ENCODE measurements at places on chromosomes 3 and 15. TPM values are rescaled to one million over a fixed set of nuclear protein-coding genes. Genes with fewer than 3 reads are reported as not detected.

GRCh38 chr3:127033786-127034185 is 50.9 kb downstream of the PLXNA1 start:
- DNase-seq, result no peak

DNA sequence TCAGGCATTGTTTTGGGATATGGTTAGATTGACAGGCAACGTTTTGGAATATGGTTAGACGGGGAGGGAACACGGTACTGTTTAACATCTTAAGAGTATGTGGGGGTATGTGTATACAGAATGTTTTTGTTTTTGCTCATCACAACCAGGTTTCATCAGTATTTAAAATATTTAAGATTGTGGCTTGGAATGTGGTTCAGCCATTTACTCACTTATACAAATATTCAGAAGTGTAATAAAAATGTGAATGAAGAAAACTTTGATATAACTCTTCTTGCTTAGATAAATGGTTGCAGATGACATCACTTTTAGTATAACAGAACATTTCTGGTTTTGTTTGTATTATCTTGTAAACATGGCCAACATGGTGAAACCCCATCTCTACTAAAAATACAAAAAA is 3.9 kb upstream of the PAK2 start:
- DNase-seq, result no peak

DNA sequence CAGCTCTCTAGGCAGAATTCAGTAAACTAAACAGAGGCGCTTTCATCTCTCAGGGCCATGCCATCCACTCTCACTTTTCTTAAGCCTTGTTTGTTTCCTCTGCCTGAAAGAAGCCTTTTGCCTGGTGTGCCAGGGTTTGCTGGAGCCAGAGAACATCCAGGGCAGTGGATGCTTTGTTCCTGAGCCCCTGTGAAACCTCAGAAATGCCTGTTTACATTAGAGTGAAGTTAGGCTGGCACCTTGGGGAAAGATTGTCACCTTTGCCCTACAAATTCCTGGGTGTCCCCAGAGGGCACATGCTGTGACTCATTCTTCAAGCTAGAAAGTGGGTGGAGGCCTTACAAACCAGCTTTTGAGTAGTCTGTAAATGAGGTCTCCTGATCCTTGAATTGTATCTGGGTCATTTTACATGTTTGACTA is 10.7 kb upstream of the TRAK1 start:
- DNase-seq, result no peak

GRCh38 chr3:71582612-71583565 is 639 bp downstream of the FOXP1 start:
- peak; percentile 78 for DNase-seq

DNA sequence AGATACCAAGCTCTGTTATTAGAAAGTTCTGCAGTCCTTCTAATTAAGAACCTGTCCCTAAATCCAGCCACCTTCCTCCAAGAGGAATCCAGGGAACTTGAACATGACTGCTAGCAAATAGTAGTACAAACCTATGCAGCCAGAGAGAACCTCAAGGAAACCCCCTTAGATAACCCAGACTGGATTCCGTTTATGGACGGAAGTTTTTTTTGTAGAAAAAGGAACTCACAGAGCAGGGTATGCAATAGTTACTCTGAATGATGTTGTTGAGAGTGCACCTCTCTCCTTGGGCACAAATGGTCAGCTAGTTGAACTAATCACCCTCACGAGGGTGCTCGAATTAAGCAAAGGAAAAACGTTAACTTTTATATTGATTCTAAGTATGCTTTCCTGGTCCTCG is 40.8 kb downstream of the TM4SF18 start:
- no peak for DNase-seq

GRCh38 chr3:90007778-90008499 is 900.5 kb downstream of the EPHA3 start:
- DNase-seq, result no peak

DNA sequence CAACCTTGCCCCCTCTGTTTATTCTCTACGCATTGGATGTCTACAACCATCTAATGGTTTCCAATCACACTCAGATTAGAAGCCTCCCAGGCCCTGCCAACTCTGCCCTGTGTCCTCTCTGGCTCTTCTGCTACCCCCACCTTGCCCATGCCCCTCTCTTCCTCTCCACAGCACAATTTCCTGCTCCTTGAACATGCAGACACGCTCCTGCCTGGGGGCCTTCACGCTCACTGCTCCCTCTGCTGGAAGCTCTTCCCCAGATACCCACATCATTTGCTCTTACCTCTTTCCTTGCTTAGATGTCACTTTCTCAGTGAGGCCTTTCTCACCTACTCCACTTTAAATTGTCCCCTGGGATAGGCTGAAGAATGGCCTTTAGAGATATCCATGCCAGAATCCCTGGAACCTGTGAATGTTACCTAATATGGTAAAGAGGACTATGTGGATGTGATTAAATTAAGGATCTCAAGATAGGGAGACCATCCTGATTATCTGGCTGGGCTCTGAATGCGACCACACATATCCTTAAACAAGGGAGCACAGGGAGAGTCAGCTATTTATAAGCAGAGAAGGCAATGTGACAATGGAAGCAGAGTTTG is 9.9 kb downstream of the KY start:
- DNase-seq, result peak; percentile 32

GRCh38 chr15:23835953-23836352 is 148.8 kb upstream of the NDN start:
- no peak for DNase-seq

GRCh38 chr3:57164657-57165573 is at the start of gene IL17RD:
IL17RD (minus strand) TSS chr3:57165353; CDS start chr3:57165286, 67 bp downstream.
- DNase-seq, result peak; percentile 74

DNA sequence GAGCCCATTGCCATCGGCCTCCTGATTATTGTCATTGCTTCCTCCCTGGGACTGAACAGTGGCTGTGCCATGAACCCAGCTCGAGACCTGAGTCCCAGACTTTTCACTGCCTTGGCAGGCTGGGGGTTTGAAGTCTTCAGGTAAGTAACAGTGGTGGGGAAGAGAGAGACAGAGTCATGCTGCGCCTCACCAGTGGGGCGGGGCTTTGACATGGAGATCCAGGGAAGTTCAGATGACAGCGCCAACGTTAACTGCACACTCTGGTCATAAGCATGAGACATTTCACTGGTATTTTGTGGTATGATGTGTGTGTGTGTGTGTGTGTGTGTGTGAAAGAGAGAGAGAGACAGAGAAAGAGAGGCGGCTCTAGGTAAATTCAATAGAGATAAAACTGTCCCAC is 41.0 kb downstream of the AQP9 start:
- DNase-seq, result no peak

DNA sequence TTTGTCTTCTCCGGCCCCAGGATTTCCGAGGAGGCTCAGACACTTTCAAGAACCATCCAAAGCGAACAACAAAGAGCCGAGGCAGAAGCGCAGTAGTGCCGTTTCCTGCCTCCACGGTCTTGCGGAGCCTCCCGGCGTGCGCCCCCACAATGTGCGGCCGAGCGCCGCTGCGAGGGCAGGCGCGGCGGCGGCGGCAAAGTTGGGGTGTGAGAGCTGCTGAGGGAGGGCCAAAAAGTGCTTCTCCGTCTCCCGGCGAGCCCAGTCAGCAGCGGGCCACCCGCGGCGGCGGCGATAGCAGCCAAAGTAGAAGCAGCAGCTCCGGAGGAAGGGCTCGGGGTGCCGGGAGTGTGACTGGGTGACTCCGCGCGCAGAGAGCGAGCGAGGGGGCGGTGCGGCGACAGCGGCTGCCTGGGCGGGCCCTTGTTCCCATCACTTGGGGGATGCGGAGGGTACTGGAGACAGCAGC is 749.1 kb downstream of the ROBO1 start:
- peak; percentile 54 for DNase-seq

- no peak for DNase-seq
Observed at GRCh38 chr3:7282988-7283387, 422.1 kb downstream of the GRM7 start.

- peak; percentile 53 for DNase-seq
Observed at GRCh38 chr3:154954757-154955156, 125.4 kb upstream of the MME start.

DNA sequence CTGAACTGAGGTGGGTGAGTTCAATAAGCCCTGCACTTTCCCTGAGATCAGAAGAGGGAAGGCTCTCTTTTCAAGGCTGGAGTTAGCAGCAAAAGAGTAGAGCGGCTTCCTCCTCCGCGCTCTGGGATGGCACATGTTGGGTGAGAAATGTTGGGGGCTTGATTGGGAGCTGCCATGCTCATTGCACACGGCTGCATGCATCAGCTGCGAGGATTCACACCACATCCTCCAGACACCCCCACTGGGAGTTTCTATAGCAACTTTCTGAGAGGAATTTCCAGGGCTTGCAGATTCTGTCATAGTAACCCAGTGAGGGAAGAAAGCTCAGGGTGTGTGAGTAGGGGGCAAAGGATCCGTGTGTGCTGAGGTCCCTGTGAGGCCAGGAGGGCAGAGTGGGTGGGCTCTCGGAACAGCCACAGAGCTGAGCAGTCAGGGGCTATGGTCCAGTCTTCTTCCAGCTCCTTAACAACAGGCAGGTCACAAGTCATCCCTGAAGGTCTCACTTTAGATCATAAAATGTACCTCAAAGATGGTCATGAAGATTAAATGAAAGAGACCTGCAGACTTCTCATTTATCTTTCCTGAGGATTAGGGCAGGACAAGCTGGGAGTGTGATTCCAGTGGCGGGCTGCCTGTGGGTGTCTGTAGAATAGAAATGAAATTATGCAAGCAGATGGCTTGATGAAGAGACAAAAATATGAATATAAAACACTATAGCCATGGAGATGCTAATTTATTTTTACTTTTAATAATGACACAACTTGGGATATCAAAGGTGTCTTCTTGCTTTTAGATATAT is 75.7 kb upstream of the CHRNA7 start:
- DNase-seq, result no peak

- DNase-seq, result no peak
Observed at GRCh38 chr3:123909785-123910184, 25.7 kb upstream of the MYLK start.

- no peak for DNase-seq
Observed at GRCh38 chr15:58585693-58586443, 154.1 kb downstream of the LIPC start.

DNA sequence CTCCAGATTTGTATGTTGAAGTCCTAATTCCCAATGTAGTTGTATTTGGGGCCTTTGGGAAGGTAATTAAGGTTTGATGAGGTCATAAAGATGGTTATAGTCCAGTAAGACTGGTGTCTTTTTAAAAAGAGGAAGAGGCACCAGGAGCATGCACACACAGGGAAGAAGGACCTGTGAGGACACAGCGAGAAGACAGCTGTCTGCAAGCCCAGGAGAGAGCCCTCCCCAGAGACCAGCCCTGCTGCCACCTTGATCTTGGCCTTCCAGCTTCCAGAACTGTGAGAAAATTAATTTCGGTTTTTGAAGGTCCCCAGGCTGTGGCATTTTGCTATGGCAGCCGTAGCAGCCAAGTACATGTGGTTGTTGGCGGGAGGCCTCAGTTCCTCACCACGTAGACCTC is 32.8 kb upstream of the TSEN2 start:
- no peak for DNase-seq

DNA sequence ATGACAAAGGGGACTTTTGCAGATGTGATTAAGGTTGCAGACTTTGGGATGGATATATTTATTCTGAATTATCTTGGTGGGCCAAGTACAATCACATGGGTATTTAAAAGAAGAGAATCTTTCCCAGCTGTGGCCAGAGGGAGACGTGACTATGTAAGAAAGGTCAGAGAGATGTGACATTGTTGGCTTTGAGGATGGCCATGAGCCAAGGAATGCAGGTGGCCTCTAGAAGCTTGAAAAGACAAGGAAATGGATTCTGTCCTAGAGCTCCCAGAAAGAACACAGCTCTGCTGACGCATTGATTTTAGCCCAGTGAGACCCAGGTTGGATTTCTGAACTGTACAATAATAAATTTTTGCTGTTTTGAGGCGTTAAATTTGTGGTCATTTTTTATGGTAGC is 616.0 kb upstream of the TBL1XR1 start:
- DNase-seq, result peak; percentile 87

GRCh38 chr15:29208352-29208751 is 61.3 kb downstream of the NSMCE3 start:
- DNase-seq, result no peak

GRCh38 chr3:46844397-46844796 is 18.8 kb downstream of the MYL3 start:
- no peak for DNase-seq

GRCh38 chr15:92429378-92430068 is 35.8 kb downstream of the ST8SIA2 start:
- peak; percentile 3 for DNase-seq

GRCh38 chr3:38835939-38836338 is 19.9 kb upstream of the SCN10A start:
- DNase-seq, result no peak

GRCh38 chr15:89035150-89035549 is 53.1 kb upstream of the ABHD2 start:
- no peak for DNase-seq

DNA sequence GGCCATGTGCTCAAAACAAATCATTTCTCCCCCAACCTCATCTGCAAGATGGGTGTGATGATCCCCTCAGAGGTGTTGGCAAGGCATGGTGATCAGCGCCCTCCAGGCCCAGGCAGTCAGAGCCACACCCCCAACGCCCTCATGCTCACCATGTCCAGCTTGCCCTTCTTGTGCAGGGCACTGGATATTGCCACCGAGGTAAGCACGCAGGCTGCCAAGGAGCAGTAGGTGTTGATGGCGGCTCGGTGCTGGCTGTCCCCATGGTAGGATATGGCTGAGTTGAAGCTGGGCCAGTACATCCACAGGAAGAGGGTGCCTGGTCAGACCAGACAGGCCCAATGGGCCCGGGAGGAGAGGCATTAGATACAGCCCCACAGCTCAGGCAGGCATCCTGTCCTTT is 17.2 kb downstream of the RHCG start:
- DNase-seq, result no peak

DNA sequence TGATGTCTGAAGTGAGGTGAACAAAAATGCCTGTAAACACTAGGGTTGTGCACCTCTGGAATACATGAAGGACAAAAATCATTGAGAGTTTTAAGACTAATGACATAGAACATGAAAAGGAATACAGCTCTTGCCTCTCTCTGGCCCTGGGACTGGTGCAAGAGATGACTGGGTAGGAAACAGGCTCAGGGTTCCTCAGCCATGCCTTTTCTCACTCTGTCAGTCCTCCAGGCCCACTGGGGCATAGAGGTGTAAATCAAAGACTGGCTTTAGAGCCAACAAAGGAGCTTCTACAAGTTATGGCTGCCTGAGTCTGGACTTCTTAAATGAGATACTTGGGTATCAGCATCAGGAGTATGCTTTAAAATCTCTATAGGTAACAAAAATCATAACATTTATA is 554.7 kb upstream of the KCNMB2 start:
- no peak for DNase-seq

Gene PPM1L
- 2.3 TPM for total RNA-seq

Gene LRTM1
- total RNA-seq, result not detected

Gene SAXO2
- 0.67 TPM for total RNA-seq

Gene GRIP2
- total RNA-seq, result not detected

Gene TRAIP
- total RNA-seq, result 13.4 TPM

Gene MINDY2
- total RNA-seq, result 13.7 TPM

Gene MINAR1
- 0.93 TPM for total RNA-seq

Gene GPR160
- total RNA-seq, result 1.3 TPM

Gene DUOXA1
- total RNA-seq, result not detected

Gene TLE3
- total RNA-seq, result 56.9 TPM

Gene MRPL46
- total RNA-seq, result 27.9 TPM

Gene CLRN1
- total RNA-seq, result not detected

Gene IQCH
- 2.6 TPM for total RNA-seq

Gene DZIP3
- total RNA-seq, result 7.1 TPM

Data from endothelial cell of umbilical vein (primary cell).